ENCODE measurements at places on chromosomes 1 and 21.

DNA sequence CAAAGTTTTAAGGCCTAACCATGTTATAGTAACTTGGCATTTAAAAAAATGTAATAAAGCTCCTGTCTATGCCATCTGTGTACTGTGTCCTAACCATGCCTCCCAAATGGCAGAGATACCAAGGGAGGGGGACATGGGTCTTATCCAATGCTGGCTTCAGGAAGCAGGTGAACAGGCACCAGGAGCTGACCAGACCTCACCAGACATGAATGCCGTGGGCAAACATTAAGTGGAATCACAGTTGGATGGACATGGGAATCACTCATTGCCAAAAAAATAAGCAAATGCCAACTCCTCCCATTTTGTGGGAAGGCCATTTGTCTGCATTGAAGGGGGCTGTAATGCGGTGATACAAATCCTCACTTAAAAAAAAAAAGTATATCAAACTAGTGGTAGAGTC, 22.9 kb downstream of the PROX1 start:
- no peak for DNase-seq

DNA sequence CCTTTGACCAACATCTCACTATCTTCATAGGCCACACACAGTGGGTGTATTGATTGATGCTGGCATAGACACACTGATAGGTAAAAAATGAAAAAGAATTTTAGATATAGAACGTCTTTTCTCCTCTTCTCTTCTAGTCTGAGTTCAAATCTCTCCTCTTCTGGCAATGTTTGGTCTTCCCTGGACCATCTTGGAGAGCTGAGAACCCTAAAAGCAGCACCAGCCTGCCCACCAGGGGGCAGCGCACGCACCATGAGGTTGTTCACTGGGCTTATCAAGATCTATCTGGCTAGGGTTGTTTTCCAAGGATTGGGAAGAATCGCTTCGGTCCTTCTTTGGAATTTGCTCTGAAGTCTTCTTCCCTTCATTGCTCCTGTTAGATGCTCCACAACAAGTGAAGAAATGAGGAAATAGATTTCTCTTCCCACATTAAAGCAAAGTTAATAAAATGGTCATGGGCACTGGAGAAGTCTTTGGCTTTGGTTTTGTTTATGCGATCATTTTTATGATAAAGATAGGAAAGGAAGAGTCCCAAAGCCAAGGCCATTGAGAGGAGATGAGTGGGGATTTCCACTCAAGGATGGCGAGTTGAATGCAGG, 104.0 kb upstream of the OLIG2 start:
- DNase-seq: peak; percentile 13

DNA sequence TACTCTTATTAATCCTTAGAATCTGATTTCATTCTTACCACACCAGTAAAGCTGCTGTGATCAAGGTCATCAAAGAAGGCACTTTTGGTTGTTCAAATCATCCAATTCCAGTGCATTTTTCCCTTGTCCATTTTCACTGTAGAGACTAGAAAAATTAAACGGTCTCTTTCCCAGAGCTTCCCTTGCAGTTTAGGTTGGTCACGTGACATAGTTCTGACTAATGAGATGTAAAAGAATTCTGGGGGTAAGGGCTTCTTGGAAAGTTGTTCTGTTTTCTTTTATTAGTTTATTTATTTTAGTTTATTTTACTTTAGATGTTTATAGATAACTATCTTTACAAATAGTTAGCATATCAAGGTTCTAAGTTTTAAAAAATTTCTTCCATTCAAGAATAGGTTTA, 34.3 kb upstream of the SYCP1 start:
- DNase-seq: no peak

- no peak for DNase-seq
These were observed 93.9 kb downstream of the KIF1B start for GRCh38 chr1:10304295-10304694.

GRCh38 chr1:210777914-210778313, 356.0 kb downstream of the KCNH1 start:
- no peak for DNase-seq

DNA sequence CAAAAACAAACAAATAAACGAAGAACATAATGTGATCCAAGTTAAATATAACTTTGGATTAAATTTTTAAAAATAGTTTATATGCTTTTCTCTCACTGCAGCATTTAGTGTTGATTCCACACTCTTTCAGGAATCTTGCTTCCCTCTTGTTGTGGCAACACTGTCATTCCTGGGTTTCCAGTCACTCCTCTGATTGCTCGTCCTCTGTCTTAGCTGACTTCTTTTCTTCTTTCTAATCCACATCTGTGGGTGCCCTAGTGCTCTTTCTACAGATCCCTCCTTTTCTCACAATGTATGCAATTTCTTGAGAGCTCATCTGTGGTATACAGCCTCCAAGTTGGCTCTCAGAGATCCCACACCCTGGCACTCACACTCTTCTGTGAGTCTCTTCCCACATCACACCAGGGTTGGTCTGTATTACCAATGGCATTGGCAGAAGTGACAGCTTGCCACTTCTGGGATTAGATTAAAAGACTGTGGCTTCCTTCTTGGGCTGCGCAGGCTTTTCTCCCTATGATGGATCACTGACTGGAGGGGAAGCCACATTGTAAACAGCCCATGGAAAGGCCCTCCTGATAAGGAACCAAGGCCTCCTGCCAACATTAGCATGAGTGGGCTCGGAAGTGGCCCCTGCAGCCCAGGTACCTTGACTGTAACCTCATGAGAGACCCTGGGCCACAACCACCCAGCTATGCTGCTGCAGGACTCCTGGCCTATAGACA, 11.5 kb upstream of the MYOC start:
- DNase-seq: no peak

DNA sequence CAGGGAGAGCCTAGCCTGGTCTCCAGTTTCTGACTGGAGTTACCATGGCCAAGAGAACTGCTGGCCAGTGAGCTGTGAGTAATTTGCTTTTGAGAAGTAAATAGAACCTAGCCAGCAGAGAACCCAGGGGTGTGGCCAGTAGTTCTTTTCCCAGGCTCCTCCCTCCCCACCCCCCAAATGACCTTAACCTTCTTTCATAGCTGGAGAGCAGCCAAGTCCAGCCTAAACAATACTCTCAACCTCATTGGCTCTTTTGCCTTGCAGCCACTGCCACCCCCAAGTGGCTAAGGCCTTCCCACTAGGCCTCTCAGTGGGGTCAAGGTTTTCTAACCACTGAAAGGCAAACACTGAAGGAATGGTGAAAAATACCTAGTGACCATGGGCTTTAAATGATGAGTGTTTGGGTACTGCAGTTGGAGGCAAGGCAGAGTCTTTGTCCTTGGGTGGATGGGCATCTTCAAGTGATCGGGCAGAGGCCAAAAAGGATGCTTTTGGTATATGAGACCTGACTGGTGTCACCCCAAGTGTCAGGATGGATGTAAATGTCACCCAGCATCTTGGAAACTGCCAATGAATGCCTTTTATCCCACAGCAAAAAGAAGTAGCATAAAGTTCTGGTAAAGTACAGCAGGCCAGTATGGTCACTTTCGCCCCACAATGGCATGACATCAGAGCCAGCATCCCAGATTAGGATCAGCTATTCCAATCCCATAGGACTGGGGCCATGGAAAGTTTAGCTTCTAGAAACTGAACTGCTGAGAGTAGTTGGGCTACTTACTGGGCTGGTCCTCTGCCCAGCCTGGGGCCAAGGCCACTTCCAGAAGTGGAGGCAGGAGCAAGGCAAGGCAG, 3.5 kb upstream of the PIGV start:
- no peak for DNase-seq

DNA sequence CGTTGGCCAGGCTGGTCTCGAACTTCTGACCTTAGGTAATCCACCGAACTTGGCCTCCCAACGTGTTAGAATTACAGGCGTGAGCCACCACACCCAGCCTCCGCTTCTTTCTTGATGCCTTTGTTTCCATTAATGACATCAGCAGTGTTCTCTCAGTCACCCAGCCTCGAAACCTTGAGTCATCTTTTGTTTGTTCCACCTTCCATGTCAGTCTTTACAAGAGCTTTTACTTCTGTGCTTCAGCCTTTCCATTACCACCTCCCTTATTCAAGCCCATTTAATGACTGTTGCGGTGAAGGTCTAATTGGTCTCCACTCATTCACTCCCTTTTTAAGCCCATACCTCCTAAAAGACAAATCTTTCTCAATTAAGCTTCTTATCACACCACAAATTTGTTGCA, 146.6 kb upstream of the ADGRL2 start:
- no peak for DNase-seq

DNA sequence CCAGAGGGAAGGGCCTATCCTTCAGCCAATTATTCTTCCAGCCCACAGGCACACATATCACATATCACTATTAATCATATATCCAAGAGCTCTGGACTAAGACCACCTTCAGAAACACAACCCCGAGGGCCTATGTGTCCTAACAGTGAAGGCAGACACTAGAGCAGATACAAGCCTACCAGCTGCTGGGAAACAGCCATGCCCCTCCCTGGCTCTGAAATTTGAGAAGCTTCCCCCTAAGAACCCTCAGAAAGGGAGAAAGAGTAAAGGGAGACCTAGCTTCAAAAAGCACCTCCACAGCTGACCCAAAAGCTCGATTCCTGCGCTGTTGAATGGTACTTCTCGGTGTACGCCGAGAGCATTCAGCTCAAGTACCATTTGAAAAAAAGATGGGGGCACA, 17.4 kb downstream of the CNN3 start:
- no peak for DNase-seq

DNA sequence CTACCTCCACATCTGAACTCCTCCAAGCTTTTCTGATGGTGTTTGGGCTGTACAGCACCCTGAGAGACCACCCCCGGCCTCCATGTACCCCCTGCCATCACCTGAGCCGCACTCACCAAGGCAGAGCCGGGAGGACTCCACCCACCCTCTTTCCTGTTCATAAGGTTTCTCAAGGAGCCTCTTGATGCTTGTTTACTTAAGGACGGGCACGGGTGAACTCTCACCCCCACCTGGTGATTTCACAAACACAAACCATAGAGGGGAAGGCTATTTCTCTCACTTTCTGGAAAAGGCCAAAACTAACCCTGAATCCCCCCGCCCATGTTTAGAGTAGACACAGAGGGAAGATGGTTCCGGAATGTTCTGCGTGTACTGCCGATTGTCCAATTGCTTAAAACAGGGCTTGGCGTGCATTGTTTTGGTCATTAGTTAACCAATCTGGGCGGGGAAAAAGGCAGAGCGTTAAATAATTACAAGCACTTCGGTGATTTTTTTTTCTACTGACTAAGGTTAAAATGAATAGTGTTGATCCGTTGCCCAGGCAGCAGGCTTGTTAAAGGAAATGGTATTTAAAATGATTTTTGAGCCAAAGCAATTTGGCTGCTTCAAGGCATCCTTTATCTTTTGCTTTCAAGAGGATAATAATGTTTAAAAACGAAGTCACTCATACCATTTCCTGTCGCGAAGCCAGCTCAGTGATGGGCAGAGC, 279.8 kb upstream of the VAMP3 start:
- no peak for DNase-seq

Data from effector CD4-positive, alpha-beta T cell (primary cell).